Nucleus accumbens (tissue), 56 donors: ENCODE measurements at places on chromosomes 16 and 17.

GRCh38 chr16:11583889-11584565, 2.7 kb downstream of the LITAF start:
- no peak for DNase-seq

DNA sequence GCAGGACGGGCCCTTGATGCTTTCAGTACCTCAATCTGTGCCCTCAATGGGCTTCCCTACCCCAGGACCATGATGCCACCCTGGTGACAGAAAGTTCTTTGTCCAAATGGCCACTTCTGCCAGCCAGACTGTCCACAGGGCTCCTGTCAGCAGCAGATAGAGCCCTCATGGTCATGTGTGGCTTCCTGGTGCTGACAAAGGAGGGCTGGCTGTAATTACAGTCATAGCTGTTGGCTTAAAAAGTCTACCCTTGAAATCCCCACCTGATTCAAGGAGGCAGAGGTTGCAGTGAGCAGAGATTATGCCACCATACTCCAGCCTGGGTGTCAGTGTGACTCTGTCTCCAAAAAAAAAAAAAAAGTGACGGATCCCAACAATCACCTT, 3.3 kb downstream of the TRPV2 start:
- no peak for DNase-seq

DNA sequence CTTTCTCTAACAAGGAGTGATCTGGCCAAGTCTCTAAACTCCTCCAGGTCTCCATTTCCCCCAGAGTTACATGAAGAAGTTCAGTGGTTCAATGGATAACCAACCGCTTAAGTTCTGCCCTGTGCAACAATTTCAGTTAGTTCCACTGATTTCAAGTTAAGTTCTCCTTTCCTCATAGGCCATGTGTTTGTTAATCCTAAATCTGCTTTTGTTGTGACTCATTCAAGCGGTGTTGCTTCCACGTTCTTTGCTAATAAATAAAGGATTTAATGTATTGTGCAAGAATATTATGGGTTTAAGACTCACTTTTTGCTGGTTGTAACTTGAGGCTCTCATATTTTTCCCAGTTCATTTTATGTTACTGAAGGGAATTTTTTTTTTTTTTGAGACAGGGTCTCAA, 36.3 kb downstream of the GNA13 start:
- no peak for DNase-seq

GRCh38 chr16:81593481-81593880, 148.9 kb downstream of the CMIP start:
- DNase-seq: no peak

- DNase-seq: peak; percentile 0
These were observed 7.3 kb upstream of the DDX52 start for GRCh38 chr17:37650419-37651003.

DNA sequence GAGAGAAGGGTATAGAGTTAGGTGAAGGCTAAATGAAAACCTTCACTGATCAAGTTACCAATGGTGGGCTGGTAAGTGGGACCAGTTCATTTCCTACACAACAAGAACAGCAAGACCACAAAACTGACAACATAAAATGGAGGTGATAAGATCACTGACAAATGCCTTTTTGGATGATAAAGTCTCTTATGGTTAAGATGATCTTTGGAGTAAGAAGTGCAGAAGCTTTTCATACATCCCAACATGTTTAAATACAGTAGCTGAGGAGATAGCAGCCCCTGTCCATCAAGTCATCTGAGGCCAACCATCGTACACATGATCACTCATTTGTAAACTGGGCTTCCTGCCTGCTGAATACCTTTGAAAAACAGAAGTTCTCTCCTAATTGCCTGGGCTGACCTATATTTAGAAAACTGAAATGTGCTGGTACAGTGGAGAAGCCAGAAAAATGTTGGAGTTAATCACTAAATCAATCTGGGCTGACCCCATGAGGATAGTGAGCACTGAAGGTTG, 259.0 kb upstream of the ZFHX3 start:
- DNase-seq: no peak

DNA sequence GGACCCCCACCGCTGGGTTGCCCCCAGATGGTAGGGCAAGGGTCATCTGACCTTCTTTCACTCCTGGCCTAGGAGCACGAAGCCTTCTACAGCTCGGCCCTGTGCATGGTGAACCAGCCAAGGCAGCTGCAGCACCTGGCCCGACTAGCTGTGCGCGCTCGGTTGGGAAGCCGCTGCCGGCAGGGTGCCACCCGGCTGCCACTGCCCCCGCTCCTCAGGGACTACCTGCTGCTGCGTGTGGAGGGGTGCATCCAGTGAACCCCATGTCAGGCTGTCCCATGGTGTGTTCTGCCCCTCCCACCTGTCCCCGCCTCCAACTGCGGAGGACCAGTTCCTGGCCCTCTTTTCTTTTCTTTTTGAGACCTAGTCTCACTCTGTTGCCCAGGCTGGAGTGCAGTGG, 7.6 kb downstream of the ASB16 start:
- no peak for DNase-seq

DNA sequence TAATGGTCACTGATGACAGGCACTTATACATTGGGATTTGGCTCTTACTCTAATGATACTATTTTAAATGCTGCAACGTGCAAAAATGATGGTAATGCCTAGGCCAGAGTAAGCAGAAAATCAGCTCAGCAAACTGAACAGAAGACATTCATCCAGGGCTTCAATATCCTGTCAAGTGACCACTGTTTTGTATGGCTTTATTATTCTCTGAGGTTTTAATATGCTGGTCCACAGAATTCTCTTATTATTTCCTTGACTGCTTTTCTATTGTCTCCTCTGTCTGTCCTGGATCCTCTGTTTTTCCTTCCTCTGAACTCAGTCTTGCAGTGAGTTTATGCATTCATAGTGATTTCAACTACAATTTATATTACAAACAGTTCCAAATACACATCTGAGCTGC, 90.8 kb upstream of the PMFBP1 start:
- DNase-seq: no peak

DNA sequence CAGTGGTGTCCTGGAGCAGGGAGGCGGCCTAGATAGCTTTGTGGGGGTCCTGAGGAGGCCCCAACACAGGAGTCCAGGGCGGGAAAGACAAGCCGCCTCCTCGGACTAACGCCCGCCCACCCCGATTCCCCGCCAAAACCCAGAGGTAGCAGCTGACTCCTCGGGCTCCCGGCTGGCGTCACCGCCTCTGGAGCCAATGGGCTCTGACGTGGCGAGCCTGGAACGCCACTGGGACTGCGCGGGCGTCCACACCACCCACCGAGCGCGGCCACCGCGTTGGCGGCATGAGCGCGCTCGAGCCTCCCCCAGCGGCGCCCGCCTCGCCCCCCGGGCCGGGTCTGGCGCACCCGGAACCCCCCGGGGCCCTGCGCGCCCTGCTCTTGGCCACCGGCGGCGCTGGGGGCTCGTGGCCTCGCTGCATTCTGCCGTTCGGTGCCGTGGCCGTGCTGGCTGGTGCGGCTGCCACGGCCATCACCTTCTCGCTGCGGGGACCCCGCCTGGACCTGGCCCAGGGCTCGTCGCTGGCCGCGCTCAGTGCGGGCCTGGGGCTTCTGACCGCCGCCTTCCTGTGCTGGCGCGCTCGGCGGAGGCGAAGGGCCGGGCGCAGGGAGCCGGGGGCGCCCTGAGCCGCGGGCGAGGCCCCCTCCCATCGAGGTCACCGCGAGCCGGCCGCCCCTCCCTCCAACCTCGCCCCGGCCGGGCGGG, 3.4 kb upstream of the NTN3 start:
- DNase-seq: no peak

GRCh38 chr17:71164561-71164960, 956.3 kb upstream of the SOX9 start:
- DNase-seq: no peak

GRCh38 chr17:81341516-81342268, 46.6 kb upstream of the SLC38A10 start:
- no peak for DNase-seq

DNA sequence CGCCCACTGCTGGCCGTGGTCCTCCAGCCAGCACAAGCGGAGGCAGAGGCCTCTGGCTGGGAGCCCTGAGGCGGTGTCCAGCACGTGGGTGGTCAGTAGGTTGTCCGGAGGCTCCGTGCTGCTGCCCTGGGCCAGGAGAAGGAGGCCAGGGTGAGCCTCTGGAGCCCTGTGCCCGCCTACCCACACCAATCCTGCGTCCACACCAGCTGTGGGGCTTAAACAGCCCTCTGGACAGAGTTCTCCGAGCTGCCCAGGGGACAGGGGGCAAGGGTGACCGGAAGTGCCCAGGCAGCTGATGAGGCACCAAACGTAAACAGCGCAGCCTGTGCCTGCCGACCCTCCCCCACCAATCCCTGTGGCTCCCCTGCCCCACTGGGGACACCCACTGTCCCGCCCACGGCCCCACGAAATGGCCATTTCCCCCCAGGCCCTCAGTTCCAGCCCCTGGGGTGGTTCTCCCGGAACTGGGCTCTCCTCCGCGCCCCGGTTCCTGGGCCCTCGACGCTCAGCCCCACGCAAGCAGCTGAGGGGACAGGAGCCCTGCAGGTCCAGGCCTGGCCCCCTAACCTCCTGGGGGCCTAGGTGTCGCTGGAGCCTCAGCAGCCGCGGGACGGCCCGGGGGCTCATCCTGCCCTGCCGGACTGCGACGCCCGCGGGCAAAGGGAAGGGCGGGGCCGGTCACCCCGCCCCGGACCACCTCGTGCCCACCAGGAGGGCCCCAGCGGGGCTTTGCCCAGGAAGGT, 27.9 kb upstream of the DBNDD1 start:
- no peak for DNase-seq

DNA sequence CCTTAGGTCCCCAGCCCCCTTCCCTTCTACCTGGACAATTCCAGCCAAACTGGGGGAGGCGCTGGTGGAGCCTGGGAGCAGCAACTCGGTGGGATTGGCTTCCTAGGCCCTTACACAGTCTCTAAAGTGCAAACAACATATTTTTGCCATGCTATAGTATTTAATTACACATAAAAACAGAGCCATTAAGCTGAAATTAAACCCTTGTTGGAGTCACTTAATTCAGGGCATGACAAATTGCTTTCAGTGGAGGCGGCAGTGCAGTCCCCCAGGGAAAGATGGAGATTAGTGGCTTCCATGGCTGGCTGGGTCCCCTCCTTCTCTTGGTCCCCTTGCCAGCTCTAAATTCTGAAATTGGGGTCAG, 17.3 kb downstream of the IGFBP4 start:
- no peak for DNase-seq

GRCh38 chr16:6926762-6927161, 405.9 kb upstream of the RBFOX1 start:
- no peak for DNase-seq

DNA sequence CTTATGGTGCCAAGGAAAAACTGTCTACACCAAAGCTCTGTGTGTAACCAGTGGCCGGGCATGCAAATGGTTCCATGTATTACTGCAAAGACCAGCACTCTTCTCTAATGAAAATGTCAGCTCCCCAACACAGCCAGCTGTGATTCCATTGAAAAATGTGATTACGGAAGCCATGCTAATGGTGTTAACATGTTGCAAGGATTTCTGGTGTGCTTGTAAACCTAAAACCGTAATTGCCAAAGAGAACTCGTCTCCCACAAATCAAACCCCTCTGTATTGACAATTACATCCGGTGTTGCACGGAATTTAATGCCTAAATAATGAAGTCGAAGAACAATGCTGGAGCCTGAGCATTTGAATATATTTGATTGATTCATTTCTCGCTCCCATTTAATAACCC, 351.7 kb downstream of the NPIPA8 start:
- DNase-seq: no peak

DNA sequence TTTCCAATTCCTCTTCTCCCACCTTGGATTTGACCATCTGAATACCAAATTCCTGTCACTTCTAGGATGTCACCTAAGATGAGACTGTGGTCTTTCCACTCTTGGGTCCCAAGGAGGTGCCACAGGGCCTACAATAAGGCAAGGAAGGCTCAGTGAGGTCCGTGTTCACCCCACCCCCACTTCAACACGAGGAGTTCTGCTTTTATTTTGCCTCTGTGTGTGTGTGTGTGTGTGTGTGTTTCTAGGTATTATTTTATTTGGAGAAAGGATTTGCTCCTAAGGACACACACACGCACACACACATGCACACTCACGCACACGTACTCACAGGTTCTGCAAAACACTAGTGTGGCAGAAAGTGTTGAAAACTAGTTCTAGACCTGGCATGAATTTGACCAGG, 24.5 kb upstream of the PHOSPHO1 start:
- DNase-seq: no peak

DNA sequence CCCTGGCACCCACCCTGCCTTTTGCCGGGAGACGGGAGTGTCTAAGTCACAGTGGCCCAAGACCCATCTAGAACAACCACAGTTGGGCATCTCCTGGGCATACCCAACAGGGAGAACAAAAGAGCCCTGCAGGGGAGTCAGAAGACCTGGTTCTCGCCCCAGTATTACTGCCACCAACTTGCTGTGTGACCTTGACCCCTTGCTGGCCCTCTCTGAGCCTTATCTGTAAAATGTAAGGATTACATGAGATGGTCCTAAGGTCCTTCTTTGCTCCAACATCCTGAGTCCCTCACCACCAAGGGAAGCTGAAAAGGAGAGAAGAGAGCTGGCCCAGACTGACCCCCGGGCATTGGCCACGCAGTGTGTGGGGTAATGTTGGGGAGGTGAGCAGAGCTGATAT, 119.0 kb downstream of the CCT6B start:
- no peak for DNase-seq

GRCh38 chr16:35431829-35432663, 1972.6 kb downstream of the TP53TG3F start:
- DNase-seq: no peak

GRCh38 chr16:85840801-85841200, 41.3 kb downstream of the COX4I1 start:
- no peak for DNase-seq
